Stimulated activated CD8-positive, alpha-beta memory T cell treated with anti-CD3 and anti-CD28 coated beads, Interleukin-12 subunit alpha, Interleukin-12 subunit beta, amount 100 ng/mL, for 1 hour (primary cell): ENCODE measurements at places on chromosomes 4 and X.

GRCh38 chr4:60885011-60885410, 315.1 kb upstream of the ADGRL3 start:
- DNase-seq, result no peak

DNA sequence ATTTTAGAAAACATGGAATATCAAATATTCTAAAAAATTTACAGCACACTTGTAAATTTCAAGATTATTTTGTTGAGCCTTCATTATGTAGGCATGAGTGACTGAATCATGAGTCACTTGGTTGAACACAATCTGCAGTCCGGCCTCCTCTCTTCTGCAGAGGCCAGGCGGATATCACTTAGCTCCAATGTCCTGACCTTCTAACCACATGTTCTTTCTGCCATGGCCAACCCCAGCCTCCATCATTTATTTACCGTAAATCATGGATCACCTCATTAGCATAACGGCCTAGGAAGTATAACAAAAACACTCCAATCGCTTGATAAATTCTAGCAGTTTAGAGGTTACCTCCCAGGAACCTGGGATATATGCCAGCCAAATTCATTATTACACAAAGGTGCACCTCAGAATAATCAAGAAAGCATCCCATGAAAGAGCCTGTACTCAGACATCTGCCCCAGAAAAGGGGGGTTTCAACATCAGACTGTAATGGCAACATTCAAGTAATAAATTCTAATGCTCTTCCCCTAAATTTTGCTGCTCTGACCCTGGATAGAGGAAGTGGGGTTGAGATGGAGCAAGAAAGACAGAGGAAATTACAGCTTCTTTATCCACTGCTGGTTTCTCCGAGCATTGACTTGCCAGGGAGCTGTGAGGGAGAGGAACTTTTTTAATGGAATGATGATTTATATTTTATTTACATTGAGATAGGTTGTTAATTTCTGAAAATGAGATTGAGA, 2153.6 kb upstream of the AGA start:
- DNase-seq, result no peak

DNA sequence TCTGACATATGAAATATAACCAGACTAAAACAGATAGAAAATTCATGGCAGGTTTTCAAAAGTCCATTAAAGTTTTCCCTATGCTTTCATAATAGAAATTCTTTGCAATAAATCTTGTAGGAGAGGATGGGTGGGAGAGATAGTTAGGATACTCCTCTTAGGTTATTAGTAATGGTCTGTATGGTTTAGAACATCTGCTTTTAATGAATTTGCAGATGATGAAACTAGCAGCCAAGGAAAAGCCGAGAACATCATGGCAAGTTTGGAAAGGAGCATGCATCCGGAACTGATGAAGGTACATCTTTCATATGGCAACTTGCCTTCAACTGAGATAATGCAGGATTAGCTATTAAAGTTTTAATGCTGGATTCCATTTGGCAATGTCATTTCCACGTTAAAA, 70.7 kb downstream of the DOCK11 start:
- DNase-seq, result no peak

DNA sequence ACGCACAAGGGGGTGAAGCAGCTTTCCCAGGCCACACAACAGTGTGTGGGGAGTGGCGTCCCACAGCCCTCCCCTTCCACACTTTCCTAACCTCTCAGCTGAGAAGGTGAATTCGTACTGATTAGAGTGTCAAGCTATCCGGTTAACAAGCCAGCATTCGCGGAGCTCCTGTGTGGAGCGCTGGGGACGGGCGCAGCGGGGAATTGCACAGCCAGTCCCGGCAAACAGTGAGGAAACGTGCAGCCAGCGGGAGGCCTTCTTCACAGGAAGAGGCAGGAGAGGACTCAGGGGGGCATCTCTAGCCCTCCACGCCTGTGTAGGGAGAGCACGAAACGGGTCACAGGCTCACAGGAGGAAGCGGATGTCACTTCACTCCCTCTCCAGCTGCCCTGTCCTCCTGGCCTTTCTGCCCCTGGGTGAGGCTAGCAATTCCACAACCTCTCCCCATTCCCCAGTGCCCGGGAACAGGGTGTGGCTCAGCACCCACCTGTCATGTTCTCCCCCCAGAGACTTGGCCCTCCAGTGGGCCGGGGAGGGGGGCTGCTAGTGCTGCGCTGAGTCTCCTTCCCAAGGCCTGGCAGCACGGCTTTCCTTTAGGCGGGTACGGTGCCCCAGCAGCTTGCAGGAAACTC, 117.3 kb downstream of the CPZ start:
- DNase-seq, result no peak

DNA sequence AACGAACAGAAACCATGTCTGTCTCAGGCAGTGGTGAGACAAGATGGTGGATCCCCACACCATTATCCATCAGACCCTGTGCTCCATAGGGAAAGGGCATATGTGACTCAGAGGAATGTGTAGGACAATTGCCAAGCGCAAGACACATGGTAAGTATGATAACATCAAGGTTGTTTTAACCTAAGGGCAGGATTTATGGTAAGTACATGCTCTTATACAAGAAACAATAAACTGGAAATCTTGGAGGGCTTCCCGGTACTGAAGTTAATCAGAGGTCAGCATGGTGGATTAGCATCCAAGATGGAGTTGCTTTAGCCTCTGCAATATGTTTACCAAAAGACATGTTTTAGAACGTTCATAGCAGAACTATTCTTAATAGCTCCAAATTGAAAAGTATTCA, 355.0 kb downstream of the PPP1R2C start:
- DNase-seq, result no peak

- DNase-seq, result no peak
Observed at GRCh38 chr4:80036949-80037685, 35.9 kb downstream of the ANTXR2 start.

GRCh38 chrX:46553935-46554334, 8.7 kb upstream of the ZNF674 start:
- no peak for DNase-seq

DNA sequence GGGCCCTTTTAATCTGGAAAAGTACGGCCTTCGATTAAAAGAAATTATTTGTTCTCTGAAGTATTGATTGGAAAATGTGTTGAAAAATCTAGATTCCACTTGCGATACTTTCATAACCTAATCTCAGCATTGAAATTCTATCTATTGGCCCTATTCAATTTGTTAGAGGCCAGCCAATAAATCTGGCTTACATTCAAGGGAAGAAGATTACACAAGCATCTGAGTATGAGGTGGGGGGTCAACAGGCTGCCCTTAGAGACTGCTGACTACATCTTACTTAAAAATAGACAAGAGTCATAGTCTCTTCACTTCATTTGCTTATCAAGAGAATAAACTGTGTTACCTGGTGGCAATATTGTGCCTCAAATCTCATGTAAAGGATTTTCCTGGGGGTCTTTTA, 248.0 kb upstream of the KCNIP4 start:
- no peak for DNase-seq
